G401 (cell line): ENCODE measurements at places on chromosomes 12 and 14. TPM values are rescaled to one million over a fixed set of nuclear protein-coding genes. Genes with fewer than 3 reads are reported as not detected.

Gene SELPLG
- 0.74 and 1.1 TPM in 2 replicates for total RNA-seq

DNA sequence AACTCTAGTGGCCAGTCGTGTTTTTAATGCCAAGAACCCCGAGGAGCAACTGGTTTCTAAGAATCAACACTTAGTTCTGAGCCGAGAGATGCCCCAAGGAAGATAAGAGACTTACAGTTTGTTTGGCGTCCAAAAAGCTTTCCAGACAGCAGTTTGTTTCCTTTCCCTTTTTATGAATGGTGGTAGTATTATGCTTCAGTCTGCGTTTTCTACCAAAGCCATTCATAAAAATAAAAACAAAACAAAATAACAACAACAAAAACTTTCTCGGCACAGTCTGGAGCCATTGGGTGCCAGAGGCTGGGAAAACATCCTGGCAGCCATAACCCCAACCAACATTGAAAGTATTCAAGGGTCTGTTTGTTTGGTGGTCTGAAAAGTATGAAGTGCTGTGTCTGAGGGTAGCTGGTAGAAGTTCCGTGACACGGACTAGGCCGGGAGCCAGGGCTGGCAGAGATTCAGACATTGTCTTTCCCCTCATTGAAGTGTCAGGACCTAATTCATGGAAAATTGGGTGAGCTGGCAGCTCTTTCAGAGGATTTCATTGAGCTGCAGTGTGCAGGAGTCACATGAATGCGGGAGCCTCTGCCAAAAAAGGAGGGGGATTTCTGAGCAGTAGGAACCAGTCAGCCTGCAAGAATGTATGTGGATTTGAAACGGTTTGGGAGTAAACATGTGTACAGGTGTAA lies 124.2 kb downstream of the HMGA2 start:
- peak; percentile 35 for DNase-seq

DNA sequence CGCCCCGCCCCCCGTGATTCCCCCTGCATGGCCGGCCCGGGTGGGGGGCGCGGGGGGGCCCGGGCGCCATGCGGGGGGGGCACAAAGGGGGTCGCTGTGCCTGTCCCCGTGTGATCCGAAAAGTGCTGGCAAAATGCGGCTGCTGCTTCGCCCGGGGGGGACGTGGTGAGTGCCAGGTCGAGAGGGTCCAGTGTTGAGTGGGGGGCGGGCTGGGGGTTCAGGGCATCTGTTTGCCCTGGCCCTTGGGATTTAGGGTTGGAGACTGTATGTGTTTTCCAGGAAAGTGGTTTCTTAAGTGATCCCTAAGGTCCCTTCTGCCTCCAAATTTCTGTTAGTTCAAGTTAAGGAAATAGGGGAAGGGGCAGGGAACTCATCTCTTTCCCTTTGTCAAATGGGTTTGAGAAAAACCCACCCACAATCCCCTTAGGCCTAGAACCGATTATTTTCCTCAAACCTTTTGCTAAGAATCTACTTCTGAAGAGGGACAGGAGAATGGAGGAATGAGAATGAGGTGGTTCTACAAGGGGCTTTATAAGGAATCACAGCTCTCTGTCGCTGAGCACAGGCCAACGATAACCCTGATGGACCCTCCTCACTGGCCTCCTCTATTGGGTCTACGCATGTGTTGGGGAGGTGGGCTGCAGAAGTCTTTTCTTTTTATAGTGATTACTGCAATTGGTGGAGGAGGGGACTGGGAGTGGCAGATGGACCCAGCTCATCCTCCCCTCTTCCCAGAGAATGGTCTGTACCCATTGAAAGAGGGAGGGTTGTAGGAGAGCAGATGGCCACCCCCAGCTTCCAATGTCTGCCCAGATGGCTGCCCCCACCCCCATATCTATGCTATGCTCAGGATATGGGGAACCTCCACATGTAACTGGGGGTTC lies 834 bp downstream of the ARHGEF25 start:
- DNase-seq = peak; percentile 89

GRCh38 chr12:131950182-131950913 lies 606 bp downstream of the EP400 start:
- no peak for DNase-seq

DNA sequence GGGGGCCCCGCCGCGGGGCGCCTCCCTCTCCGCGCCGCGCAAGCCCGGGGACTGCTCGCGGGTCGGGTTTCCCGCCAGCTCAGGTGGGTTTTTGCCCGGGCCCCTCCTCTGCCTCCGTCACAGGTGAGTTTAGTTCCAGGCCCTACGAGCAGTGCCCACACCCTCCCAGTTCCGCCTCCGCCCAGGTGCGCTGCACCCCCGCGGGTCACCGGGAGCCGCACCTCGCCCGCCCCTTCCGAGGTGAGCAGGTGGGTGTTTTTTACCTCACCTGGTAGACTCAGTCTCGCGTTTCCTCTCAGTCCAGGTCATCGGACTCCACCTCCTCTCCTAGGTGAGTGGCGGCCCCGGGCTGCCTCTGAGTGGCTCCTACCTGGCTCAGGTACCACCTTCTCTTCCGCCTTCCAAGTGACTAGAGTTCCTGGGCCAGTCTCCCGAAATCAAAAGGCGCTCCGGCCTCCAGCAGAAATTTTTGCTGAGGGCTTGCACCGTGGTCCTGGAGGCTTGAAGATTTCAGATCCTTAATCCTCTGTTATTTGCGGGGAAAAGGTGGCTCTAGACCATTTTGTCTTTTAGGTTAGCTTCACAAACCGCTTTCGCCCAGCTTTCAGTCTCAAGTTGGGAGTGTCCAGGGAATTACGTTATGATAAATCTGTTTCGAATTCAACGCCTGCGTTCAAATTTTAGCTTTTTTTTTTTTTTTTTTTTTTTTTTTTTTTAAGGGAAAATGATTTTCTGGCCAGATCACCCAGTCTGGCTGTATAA lies at the start of gene TMEM30B:
Gene TMEM30B (minus strand): TSS at position 153 of the 762 bp plus-strand sequence. CDS start 191 bp downstream, outside the sequence.
- no peak for DNase-seq

DNA sequence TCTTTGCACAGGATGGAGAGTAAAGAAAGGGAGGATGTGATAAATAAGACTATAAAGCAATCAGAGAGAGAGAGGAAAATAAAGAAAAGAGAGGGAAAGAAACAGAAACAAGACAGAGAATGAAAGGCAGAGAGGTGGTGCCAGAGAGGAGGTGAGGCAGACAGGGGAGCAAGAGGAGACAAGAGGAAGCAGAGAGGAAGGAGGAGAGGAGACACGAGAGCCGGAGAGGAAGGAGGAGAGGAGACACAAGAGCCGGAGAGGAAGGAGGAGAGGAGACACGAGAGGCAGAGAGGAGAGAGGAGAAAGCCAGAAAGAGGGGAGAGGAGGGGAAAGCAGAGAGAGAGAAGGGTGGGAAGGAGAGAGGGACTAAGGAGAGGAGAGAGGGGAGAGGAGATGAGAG lies 125.2 kb downstream of the PAPOLA start:
- no peak for DNase-seq

DNA sequence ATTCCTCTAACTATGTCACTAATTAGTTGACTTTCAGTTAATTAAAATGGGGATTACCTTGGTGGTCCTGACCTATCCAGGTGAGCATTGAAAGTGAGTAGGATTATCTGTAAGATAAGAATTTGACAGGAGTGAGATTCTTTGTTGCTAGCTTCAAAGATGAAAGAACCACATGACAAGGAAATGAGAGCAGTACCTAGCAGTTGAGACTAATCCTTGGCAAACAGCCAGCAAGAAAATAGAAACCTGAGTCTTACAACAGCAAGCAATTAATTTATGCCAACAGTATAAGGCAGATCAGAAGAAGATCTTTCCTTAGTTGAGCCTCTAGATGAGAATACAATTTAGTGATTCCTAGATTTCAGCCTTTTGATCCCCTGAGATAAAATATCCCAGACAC lies 1058.4 kb downstream of the LRFN5 start:
- DNase-seq = no peak

- peak; percentile 35 for DNase-seq
These were observed 628 bp downstream of the MEG3 start for GRCh38 chr14:100826391-100827100.

DNA sequence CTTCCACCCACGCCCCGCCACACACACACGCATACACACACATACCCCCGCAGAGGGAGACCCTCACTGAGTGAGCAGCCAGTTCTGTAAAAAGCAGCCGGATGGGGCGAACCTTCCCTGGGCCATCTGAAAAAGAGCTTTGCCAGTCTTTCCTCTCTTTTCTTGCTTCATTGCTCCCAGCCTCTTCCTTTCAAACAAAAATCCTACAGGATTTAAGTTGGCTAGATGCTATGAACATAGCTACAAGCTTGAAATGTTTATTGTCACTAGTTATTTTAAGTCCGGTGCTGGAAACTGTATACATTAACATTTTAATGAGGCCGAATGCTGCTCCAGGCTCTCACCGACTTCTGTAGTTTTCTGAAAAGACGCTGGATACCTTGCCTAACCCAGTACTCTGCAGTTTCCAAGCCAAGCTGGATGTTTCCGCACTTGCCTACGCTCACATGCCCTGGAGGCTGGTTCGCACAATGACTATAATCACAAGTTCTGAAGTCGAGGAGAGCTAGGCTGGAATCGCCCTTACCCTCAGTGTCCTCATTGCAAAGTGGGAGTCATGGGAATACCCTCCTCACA lies 39.2 kb downstream of the LTBP2 start:
- DNase-seq = no peak

DNA sequence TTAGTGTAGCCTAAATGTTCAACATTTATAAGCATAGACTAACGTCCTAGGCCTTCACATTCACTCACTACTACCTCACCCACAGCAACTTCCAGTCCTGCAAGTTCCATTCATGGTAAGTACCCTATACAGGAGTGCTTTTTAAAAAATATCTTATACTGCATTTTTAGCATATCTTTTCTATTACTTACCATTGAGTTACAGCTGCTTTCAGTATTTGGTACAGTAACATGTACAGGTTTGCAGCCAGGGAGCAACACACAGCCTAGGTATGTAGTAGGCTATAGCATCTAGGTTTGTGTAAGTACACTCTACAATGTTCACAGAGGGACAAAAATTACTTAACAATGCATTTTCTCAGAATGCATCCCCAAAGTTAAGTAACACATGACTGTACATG lies 17.4 kb downstream of the IPO8 start:
- DNase-seq = no peak
